Myometrial cell (primary cell): ENCODE measurements at places on chromosomes 7 and 10. TPM values are rescaled to one million over a fixed set of nuclear protein-coding genes. Genes with fewer than 3 reads are reported as not detected.

ADRA2A gene
- total RNA-seq: not detected in 2 replicates

GLI3 gene
- 1.7 and 3.9 TPM in 2 replicates for total RNA-seq

SEMA3D gene
- total RNA-seq: under 0.01 and 0.58 TPM in 2 replicates

PTPN20 gene
- 0.29 and 0.35 TPM in 2 replicates for total RNA-seq

ODAD2 gene
- total RNA-seq: 1.8 and 4.0 TPM in 2 replicates

TUBAL3 gene
- total RNA-seq: not detected in 2 replicates
